ENCODE measurements at places on chromosomes 1 and 21.

DNA sequence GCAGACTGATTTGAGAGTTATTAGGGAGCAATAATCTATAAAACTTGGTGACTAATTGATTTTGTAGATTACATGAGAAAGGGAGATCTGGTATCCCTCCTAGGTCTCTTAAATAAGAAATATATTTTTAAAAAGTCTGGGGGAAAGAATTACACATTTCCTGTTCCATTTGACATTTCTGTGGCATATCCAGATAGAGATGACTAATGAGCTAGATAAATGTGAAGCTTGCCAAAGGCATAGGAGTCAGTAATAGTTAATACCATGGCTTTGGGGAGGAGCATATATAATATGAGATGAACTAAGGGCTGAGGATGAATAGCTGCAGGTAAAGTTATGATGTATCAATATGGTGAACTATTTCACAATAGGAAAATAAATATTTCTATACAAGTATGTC, 663.7 kb downstream of the PTPRC start:
- no peak for DNase-seq

- DNase-seq, result no peak
Measured at GRCh38 chr1:51728611-51729155, 111.8 kb downstream of the OSBPL9 start.

GRCh38 chr1:207703712-207704111, 48.1 kb upstream of the CD46 start:
- DNase-seq, result no peak

DNA sequence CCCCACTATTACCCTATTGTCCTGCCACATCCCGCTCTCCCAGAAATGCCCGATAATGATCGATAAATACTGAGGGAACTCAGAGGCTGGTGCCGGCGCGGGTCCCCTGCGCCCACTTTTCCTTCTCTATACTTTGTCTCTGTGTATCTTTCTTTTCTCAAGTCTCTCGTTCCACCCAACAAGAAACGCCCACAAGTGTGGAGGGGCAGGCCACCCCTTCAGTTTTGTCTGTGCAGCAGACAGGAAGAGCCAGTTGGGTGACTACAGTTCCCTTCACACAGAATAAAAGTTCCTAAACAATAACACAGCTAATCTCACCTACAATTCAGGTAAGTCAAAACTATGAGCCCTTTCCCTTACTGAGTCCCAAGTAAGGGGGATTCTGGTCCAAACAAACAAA, 423.7 kb downstream of the SMYD3 start:
- no peak for DNase-seq

DNA sequence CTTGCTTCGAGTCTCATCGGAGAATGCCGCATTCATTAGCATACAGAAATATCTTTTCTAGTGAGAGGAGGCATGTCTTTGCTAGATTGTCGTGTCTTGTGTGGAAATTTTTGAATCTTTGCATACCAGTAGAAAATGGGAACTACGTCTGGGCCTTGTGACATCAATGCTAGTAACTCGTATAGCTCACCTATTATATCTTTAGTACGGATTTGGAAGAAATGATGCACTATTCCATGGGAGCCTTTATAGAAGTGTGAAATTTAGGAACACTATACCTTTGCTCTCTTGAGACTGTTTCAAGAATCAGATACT, 835 bp downstream of the UHMK1 start:
- no peak for DNase-seq

GRCh38 chr1:33610864-33611455, 138.5 kb downstream of the ZSCAN20 start:
- no peak for DNase-seq

DNA sequence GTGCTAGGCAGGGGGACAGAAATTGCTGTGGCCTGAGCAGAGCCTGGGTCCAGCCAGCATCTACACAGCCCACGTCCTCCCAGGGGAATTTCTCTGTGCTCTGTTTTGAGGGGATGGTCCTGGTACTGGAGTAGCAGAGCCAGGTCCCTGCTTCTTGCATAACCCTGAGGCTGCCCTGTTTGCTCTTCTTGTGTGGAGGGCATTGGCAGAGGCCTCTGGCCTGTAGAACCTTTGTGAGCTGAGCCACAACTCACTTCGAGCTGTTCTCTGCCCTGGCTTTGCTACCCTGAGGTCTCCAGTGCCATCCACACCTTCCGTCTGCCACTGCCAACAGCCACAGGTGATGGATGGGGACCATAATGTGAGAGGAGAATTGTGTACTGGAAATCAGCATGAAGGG, 101.9 kb downstream of the KCNJ15 start:
- no peak for DNase-seq

- no peak for DNase-seq
Measured at GRCh38 chr1:56070601-56071000, 508.8 kb downstream of the PLPP3 start.

DNA sequence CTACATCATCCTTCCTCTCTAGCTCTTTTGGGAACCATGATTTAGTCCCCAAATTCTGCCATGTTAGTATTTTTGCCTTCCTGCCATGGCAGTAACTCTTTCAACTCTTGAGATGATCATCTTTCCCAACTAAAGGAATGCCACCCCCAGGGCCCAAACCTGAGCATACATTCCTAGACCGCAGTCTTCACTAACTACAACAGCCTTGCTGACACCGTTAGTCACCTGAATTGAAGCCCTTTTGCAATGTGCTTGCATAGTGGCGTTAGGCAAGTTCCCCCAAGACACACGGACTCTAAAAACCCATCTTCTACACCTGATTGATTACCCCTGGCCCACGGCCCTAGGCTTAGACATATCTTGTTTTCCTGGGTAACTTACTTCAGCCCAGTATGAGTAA, 16.4 kb upstream of the YTHDF2 start:
- no peak for DNase-seq

GRCh38 chr1:230818901-230819300, 49.4 kb downstream of the C1orf198 start:
- no peak for DNase-seq

DNA sequence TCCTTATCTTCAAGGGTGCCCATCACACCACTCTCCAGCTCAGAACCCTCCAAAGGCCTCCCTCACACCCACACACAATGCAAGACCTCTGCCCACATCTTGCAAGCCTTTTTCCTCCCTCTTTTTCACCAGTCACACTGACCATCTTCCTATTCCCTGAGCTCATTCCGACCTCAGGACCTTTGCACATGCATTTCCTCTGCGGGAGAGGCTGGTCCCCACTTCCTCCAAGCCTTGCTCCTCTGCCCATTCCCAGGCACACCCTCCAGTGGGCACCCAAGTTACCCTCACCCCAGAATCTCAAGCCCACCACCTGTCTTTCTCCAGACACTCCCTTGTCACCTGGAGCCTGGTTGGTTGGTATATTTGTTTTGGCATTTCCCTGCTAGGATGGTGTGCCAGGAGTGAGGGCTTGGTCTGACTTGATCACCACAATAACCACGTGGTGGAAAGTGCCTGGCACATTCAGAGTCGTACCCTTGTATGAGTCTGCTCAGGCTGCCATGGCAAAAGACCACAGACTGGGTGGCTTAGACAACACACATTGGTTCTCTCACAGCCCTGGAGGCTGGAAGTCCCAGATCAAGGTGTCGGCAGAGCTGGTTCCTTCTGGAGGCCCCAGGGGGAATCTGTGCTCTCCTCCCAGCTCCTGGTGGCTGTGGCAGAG, 13.2 kb downstream of the MX2 start:
- no peak for DNase-seq

DNA sequence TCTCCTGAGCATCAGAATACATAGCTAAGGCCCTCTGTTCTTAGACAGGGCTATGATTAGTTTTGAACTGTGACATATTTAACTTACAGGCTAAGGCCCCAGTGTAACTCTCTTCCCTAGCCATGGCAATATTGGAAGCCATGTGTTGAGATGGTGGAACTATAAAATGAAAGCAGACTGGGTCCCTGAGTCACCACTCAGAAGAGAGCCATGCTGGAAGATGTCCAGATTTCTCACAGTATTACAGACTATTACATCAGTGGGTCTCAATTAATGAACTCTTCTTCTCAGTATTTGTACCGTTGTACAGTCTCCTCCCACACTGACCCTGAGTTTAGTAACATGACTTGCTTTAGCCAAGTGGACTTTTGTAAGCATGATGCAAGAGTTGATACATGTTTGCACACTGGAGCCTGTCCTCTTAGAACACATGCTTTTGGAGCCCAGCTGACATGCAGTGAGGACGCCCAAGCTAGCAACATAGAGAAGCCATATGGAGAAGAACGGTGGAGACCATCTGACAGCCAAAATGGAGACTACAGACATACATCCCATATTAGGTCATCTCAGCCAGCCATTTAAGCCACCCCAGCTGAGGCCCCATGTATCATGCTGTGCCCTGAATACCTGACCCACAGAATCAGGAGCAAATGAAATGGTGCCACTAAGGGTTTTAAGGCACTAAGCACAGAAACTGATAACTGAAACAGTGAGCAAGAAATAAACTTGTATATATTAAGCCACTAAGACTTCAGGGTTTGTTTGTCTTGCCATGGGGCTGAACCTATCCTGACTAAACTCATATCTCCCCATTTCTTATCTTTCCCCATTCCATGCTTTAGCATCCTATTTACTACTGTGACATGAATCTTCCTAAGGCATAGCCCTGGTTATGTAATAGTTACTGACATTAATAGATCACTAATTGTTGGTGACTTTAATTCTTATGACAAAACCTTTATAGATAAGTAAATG, 24.4 kb downstream of the TBX15 start:
- DNase-seq, result no peak

- DNase-seq, result no peak
Measured at GRCh38 chr1:25804964-25805862, 5.2 kb downstream of the SELENON start.

GRCh38 chr1:85297538-85297854, 21.1 kb upstream of the BCL10 start:
- DNase-seq, result no peak

GRCh38 chr1:40633523-40633922, 32.0 kb downstream of the RIMS3 start:
- no peak for DNase-seq

DNA sequence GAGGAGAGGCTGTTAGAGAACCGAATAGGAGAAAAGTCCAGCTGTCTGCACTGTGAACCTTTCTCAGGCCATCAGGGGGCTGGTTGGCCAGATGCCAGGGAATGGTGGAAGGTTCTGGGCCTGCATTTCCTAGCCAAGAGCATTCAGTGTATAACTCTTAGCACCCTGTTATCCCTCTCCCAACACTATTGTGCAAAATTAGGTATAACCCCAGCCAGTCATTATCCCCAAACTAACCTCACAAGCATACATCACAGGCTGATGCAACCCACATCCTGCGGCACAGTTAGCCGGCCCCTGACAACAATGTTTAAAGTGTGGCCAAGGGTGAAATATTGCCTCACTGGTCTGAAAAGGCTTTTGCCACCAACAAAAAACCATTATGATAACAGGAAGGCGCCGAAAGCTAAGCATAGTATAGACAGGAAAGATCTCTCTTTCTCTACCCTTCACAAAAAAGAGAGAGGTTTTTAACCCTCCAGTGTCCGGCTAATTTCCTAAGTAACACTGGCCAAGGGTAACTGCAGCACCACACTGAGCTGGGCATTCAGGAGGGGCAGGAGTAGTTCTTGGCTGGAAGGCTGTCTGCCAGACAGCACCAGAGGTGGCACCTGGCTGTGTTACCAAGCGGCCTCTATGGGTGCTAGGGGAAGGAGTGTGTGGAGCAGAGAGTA, 77.3 kb upstream of the BCAR3 start:
- DNase-seq, result peak; percentile 12

- no peak for DNase-seq
Measured at GRCh38 chr1:206892351-206892984, 4.8 kb upstream of the IL24 start.

- no peak for DNase-seq
Measured at GRCh38 chr1:156259805-156260204, 11.9 kb upstream of the PAQR6 start.

DNA sequence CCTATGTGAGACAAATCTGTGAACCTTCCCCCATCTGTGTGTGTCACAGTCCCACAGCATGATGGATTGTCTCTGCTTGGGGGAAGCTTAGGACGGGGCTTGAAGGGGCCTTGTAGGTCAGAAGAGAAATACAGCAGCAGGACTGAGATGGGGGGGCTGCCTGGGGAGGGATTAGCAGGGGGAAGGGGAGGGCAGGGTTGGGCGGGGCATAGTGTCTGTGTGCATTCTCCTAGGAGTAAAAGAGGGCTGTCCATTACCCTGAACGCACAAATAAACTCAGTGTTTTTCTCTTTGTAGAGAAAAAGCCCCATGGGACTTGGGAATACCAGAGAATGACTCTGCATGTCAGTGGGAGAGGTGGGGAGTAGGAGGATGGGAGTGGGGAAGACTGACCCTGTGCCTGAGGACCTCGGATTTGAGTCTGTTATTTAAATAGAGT, 16.4 kb downstream of the RNF220 start:
- peak; percentile 5 for DNase-seq

DNA sequence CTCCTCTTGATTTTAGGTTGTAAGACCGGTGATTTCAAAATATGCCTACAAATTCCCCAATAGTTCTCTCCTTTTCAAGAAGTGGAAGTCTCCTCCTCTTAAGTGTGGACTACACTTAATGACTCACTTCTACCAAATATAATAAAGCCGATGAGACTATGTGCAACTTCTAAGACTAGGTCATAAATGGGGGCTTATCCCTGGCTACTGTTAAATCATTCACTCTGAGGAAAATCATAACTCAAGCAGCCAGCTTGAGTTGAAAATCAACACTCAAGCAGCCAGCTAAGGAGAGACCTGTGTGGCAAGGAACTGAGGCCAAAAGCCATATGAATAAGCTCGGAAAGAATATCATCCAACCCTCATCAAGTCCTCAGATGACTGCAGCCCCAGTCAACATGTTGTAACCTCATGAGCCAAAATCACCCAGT, 49.6 kb upstream of the PSMG1 start:
- no peak for DNase-seq

DNA sequence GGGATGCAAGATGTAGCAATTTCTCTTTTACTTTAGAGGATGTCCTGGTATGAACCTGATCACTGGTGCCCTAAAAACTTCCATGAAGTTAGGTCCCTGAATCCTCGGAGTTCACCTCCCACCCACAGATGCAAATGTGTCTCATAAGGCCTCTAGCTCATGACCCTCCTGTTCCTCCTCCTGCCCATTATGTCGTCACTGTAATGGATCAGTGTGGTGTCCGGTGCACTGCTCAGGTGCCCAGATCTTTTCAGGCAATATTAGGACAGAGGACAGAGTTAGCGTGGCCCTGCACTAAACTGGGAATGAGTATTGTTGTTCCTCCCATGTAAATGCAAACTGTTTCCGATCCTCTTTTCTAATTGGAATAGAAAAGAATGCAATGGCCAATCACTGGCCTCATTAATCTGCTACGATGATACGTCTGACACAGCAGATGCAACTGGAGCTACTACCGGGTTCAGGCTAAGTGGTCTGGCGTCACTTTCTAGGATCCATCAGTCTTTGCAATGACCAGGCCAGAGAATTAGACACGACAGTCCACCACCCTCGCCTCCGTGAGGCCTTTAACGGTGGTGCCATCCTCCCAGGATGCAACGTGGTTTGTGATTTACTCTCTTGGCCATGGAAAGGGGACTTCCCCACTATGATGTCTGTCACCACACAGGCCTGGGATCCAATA, 3.4 kb upstream of the COL6A2 start:
- DNase-seq, result no peak

DNA sequence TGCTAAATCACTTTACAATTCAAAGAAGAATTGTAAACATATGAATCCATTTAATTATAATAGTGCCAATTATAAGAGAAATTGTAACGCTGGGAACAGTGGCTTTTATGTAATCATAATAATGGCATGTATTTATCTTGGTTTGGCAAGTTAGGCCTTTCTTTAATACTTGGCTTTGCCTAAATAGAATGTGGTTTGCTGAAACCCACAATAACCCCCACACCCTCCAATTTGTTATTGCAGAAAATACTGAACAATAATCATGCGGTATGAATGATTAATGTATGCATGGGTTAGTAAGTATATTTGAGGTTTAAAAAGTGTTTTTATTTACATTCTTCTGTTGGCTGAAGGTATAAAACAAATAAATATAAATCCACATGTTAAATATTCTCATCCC, 138.2 kb downstream of the NFIA start:
- DNase-seq, result no peak

Measured in SHP77 (cell line).